Activated naive CD8-positive, alpha-beta T cell treated with anti-CD3 and anti-CD28 coated beads, Interleukin-2, amount 50 U/mL, for 24 hours (primary cell): ENCODE measurements at places on chromosomes 1 and 21.

- DNase-seq, result peak; percentile 34
Measured at GRCh38 chr1:8477166-8477982, 159.5 kb downstream of the SLC45A1 start.

DNA sequence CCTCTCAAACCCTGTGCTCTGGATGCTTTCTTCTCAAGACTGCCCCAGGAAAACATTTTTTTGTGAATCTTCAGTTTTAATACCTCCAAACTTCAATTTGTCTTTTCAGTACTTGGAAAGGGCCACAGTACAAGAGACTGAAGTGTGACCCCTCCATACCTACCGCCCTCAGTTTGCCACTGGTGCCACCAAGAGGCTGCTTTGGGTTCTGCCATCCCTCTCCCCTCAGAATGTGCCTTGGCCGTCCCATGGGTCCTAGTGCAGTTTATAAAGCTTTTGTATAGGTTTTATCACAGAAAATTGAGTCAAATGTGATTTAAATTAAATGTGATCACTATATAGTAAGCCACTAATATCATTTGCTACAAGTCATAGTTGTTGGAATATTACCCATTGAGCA is 60.8 kb upstream of the PGD start:
- peak; percentile 58 for DNase-seq

GRCh38 chr1:158283965-158284364 is 5.8 kb upstream of the CD1C start:
- no peak for DNase-seq

- DNase-seq, result no peak
Measured at GRCh38 chr1:14975119-14975518, 178.4 kb upstream of the TMEM51 start.

DNA sequence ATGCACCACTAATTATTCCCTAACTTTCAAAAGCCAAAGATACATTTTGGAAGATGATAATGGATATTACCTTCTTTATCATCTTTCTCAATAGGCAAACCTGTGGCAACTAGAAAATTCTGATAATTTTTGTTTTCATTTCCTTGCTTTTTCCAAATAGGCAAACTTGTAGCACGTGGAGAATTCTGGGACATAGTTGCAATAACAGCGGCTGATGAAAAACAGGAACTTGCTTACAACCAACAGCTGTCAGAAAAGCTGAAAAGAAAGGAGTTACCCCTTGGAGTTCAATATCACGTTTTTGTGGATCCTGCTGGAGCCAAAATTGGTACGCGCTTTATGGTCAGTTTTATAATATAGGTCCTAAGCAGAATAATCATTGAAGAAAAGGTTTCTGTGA is 1.5 kb downstream of the FPGT start:
- DNase-seq, result no peak

GRCh38 chr1:107760065-107760464 is 204.9 kb downstream of the VAV3 start:
- no peak for DNase-seq

DNA sequence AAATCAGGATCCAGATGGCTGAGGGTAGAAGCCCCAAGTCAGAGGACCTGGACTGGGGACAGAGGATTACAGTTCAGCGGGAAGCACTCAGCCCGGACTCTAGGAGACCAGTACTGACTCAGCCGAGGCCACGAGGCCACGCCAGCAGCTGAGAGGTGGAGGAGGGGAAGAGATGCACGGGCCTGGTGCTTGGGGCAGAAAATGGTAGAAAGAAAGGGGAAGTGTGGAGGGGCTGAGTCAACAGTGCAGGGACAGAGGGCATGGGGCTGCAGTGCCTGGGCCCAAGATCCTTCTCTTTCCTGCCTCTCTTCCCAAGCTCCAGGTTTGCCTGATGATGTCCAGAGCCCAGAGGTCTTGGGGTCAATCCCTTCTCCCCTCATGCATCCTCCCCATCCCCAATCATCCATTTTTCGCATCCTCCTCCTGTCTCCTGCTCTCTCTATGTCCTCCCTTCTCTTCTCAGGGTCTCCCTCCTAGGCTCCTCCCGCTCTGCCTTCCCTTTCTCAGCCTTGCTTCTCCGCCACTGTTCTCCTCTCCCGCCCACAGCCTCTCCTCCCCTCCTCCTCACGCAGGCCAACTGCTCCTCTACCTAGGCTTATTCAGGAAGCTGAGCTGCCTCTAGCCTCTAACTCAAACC is 7.7 kb downstream of the ARHGEF2 start:
- DNase-seq, result peak; percentile 57

DNA sequence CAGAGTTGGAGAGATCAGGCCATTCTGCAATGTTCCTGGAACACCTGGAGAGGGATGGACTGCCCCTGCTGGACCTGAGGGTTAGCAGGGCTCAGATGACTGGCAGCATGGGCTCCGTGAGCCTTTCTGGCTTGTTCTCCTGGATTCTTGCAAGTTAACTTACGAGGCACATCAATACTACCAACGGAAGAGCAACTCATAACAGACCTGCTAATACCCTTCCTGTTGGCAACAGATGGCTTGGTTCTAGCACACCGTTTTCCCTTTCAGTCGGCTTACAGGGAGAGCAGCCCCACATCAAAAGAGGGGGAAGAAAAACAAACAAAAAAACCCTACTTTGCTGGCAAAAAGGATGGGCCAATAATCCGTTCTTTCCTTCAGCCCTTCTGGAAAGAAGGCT is 47.9 kb downstream of the SLC66A1 start:
- DNase-seq, result no peak

- DNase-seq, result no peak
Measured at GRCh38 chr21:29406385-29406784, 107.7 kb downstream of the BACH1 start.

- DNase-seq, result no peak
Measured at GRCh38 chr1:70847013-70847412, 200.6 kb downstream of the PTGER3 start.
